ENCODE measurements at places on chromosomes 2 and 18. TPM values are rescaled to one million over a fixed set of nuclear protein-coding genes. Genes with fewer than 3 reads are reported as not detected.

The ARMC9 gene
- total RNA-seq: 3.9 TPM

The GKN2 gene
- total RNA-seq: not detected

The SLC4A3 gene
- 396 TPM for total RNA-seq

The OSBPL6 gene
- 5.5 TPM for total RNA-seq

The MAB21L4 gene
- total RNA-seq: not detected

The TBR1 gene
- total RNA-seq: 0.05 TPM

The LCT gene
- not detected for total RNA-seq

The SH3BP4 gene
- 9.1 TPM for total RNA-seq

The LINC00305 gene
- total RNA-seq: not detected

DNA sequence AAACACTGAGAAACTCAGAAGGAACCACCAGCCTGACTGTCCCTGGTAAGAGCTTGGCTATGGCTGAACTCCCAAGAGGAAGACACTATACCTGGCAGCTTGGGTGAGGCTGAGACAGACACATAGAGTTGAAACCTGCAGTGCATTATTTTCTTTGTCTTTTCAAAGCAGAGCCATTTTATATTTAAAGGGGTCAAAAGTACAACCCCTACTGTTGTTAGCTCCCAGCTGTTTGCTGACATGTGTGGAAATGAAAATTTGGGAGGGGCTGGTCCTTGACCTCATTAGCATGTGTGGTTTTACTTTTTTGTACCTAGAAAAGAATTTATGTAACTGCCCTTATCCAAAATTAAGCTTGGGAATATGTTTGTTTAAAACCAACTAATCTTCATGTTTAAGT is 309.0 kb downstream of the RPRM start:
- DNase-seq: no peak

GRCh38 chr18:79544386-79544963 is 135.1 kb upstream of the CTDP1 start:
- no peak for DNase-seq

- no peak for DNase-seq
These were observed 123.8 kb downstream of the ERBB4 start for GRCh38 chr2:212414767-212415211.

GRCh38 chr2:20552847-20553246 is 98.1 kb downstream of the HS1BP3 start:
- no peak for DNase-seq

GRCh38 chr18:58227361-58227930 is 183.4 kb downstream of the NEDD4L start:
- DNase-seq: no peak

- no peak for DNase-seq
These were observed 156.0 kb upstream of the TWIST2 start for GRCh38 chr2:238691596-238692491.

- no peak for DNase-seq
These were observed 210.3 kb upstream of the GCFC2 start for GRCh38 chr2:75920859-75921551.

- no peak for DNase-seq
These were observed 15.2 kb downstream of the E2F6 start for GRCh38 chr2:11450791-11451190.

DNA sequence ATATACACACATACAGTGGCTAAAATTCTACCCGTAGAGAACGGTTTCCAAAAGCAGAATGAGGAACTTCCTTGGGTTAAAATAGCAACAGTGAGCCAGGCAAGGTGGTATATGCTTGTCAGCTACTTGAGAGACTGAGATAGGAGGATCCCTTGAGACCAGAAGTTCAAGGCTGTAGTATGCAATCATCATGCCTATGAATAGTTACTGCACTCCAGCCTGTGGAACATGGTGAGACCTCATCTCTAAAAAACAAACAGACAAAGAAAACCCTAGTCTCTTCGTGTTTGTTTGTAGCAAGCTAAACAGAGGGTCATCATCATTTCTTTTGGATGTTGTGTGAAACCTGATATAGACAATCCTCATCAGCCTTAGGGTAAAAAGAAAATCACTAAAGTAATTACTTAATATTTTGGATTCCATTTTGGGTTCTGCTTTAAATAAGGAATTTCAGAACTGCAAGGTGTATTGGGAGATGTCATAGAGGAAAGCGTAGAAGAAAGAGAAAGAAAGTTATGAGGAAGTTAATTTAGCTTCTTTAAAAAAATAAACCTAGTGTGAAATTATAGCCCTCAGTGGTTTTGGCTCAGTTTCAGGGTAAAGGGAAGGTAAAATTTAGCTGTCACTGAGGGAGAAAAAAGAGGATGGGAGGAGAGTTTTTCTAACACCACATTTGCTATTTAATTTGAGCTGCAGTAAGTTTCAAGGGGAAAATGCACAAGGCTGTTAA is 46.5 kb downstream of the PLEK start:
- no peak for DNase-seq

- no peak for DNase-seq
These were observed 76.9 kb upstream of the GCFC2 start for GRCh38 chr2:75787532-75788132.

GRCh38 chr2:65347913-65348312 is 84.5 kb downstream of the SPRED2 start:
- no peak for DNase-seq

DNA sequence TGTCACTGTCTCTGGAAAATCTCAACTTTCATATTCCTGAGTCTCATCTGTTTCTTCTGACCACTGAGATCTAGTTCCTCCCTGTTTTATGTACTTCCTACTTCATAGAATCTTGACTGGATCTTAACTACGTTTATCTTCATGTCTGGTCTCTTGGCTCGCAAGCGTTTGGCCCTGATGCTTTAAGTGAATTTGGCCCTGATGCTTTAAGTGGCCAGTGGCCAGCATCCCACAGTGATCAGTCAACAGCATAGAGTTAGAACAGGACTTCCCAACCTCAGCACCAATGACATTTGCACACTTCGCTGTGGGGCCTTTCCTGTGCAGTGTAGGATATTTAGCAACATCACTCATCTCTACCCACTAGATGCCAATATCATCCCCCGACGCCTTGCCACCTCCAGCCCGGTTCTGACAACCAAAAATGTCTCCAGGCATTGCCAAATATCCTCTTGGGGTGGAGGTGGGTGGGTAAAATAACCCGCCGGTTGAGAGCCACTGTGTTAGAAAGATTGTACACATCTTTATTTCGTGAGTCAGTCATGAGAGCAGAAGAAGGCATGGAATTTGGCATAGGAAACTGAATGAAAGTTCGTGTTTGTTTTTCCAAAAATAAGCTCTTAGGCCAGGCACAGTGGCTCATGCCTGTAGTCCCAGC is 12.2 kb downstream of the TM4SF20 start:
- no peak for DNase-seq

GRCh38 chr18:11851806-11852337 is 659 bp downstream of the CHMP1B start:
- DNase-seq: no peak

DNA sequence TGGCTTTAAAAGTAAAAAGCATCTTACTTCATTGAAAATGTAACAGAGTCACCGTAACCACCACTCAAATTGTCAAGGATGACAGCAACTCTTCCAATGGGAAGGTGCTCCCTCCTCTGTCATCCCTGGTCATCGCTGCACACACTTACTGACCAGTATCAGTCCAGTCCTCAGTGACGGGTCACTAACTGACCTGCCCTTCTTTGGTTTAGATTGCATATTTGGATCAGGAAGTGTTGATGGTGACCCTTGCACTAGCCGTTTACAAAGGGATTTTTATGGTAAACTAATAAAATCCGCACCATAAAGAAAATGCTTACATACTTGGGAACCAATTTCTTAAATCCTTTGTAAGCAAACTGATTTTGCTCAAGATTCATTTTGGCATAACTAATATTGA is 141.9 kb upstream of the ACAA2 start:
- DNase-seq: no peak

- DNase-seq: no peak
These were observed 9.4 kb upstream of the TXNDC2 start for GRCh38 chr18:9876212-9876866.

DNA sequence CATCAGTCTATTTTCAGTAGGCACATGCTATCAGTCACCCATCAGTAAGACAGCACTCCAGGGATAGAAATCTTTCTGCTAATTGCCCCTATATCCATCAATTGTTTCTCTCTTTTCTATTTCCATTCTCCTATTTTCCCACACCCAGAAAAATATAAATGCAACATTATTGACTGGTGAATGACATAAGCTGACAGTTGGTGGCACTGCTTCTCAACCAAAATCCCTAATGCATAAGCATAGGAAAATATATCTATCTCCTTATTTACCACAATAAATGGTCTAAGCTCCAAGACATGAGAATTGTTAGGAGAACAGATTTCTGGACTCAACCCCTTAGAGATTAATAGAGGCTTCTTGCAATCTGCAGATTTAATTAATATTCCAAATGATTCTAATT is 64.0 kb upstream of the REG3A start:
- DNase-seq: no peak

DNA sequence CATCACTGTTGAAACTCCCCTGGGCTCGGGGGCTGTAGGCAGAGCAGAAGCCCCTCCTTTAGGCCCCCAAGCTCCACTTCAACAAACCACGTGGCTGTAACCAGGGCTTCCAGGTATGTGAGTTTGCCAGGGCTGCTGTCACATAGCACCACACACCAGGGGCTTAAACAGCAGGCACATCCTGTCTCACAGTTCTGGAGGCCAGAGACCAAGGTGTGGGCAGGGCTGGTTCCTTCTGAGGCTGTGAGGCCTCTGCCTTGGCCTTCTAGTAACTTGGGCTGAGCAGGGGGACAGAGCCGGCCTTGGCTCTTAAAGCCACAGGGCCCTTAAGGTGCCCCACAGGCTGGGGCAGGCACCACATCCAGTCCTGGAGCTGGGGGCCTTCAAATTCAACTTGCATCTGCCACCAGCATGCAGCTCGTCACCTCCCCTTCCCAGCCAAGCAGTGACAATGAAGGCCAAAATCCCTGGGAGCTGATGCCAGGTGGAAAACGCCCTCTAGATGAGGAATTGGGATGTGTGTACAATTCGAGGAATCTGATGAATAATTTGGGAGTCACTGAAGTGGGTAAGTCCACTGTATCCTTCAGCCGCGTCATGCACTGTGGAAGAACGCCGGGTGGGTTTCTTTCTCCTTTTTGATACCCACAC is 104.2 kb upstream of the ODC1 start:
- no peak for DNase-seq

- no peak for DNase-seq
These were observed 15.9 kb downstream of the ARHGEF4 start for GRCh38 chr2:130852521-130853115.

Measured in cardiac septum (tissue), 1 donor.